NCI-H446 (cell line): ENCODE measurements at places on chromosomes 1 and 21.

DNA sequence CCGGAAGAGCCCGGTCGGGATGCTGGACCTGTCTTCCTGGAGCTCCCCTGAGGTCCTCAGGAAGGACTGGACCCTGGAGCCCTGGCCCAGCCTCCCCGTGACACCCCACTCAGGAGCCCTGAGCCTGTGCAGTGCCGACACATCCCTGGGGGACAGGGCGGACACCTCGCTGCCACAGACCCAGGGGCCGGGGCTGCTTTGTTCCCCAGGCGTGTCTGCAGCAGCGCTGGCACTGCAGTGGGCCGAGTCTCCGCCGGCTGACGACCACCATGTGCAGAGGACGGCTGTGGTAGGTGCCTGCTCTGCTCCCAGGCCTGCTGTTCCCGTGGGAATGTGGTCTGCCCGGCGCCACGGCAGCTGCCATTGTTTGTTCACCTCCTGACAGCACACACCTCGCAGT, 42.1 kb upstream of the DIP2A start:
- no peak for DNase-seq

DNA sequence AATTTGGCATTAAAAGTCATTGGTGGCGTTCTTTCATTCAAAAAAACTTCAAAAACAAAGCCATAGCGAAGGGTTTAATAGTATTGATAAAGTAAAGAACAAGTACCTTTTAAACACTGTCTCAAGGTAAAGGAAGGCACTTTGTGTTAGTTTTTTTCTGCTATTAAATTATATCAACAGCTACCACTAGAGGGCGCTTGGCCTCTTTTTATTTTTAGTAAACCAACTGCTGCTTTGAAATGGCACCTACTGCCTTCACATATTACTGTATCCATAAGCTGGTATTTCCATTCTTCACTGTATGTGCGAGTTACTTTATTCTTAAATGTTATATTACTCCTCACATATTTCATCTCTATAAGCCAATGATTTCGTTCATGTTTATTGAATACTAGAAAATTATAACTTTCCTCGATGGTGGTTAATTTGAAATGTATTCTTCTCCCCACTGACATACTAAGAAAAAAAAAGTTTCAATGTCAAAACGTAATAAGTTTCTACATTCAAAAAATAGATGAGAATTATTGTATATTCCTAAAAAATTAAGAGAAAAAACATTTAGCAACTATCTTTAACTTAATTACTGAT, 125.7 kb upstream of the CXADR start:
- DNase-seq = peak; percentile 72

- no peak for DNase-seq
Observed at GRCh38 chr1:3609016-3609768, 2.1 kb downstream of the MEGF6 start.

GRCh38 chr1:230081751-230082150, 14.7 kb downstream of the GALNT2 start:
- DNase-seq = no peak

- DNase-seq = no peak
Observed at GRCh38 chr1:103561643-103562395, 9.6 kb upstream of the AMY2B start.

- no peak for DNase-seq
Observed at GRCh38 chr1:228308628-228309325, 97.9 kb downstream of the TRIM11 start.
